ENCODE measurements at places on chromosomes 5 and 9.

DNA sequence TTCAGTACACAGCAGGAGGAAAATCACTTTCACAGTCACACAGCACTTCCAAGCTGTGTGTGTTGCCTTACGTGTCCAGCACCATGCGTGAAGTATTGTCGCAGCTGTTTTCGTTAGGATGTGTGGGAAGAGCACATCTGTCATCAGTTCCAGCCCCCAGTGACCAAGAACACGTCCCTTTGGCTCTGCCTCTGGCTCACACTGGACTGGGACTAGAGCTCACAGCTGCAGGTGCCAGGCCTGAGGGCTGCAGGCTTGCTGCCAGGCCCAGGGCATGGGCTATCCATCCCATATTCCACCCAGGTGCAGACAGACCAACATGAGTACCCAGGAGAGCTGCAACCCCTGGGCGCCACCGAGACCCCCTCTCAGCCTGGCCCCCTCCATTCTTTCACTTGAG is 60.5 kb upstream of the ANKRD33B start:
- DNase-seq: no peak

- DNase-seq: no peak
These were observed 59.2 kb downstream of the TSSK1B start for GRCh38 chr5:113375480-113376060.

DNA sequence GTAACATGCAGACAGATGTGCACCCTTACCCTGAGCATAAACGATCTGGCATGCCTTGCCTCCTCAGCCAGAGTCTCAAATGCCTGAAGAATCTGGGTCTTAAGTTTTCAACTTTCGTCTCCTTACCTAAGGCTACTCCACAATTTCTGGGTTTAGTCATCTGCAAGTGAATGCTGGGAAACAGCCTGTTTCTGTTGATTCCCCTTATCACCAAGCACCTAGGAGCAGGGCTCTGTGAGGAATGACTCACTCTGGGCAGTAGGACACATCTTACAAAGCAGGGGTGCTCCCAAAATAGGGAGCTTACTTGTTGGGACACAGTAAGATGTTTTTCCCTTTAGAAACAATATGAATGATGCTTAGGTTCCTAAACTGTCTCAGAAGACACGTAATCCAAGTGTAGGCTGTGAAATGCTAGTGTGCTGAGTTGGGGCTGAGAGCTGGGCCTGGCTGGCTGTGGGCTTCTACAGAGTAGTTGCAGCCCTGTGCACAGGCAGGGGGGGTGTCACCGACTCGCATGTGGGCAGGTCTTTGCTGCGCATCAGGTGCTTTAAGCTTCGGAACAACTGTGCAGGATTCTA is 58.0 kb downstream of the DAP start:
- DNase-seq: no peak

GRCh38 chr5:157464519-157465171 is 4.6 kb downstream of the NIPAL4 start:
- DNase-seq: no peak

DNA sequence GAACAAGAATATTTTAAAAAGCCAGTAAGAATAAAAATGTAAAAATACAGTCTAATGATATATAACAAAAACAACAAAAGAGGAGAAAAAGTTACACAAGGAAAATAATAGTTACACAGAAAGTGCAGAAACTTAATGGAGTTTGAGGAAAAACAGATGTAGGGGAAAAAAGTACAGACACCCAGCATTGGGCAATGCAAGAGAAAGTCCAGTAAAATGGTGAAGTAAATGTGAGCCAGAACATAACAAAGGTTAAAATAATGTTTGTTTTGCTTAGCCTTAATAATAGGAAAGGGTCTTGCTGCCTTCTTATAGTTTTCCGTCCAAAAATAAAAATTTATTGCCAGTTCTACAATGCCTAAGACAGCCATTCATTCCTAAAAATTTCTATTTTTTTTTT is 364.2 kb downstream of the NNT start:
- DNase-seq: no peak

DNA sequence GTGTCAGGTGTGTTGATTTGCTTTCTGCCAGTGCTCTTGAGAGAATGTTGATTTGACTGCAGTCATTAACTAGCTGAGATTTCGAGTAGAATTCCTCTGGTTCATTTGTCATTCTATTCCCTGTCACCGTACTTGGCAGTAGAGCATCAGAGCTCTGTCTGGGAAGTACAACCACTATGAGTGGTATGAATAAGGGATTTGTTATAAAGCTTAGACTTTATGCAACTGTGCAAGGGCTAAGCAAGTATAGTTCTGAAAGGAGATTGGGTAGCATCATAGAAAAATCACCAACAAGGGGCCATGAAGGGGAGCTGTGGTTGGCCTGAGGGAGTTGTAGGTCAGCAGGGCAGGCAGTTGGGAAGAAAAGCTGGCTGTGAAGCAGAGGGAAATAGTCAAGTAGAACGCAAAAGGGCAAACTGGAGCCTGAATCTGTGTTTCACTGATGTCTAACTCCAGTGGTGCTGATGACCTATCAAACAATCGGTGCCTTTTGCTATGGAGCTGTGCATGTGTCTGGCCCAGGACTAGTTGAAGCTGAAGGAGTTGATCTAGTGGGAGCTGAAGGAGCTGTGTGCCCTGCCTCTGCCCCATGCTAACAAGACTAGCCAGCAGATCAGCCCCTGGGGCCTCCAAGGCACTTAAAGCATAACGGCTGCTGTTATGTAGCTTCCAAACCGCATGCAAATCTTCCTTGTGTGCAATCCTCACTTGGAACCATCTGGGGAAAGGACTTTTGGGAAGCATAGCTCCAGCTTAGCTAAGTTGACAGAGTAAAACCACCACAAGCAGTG is 110.0 kb downstream of the SLC28A3 start:
- DNase-seq: peak; percentile 8

DNA sequence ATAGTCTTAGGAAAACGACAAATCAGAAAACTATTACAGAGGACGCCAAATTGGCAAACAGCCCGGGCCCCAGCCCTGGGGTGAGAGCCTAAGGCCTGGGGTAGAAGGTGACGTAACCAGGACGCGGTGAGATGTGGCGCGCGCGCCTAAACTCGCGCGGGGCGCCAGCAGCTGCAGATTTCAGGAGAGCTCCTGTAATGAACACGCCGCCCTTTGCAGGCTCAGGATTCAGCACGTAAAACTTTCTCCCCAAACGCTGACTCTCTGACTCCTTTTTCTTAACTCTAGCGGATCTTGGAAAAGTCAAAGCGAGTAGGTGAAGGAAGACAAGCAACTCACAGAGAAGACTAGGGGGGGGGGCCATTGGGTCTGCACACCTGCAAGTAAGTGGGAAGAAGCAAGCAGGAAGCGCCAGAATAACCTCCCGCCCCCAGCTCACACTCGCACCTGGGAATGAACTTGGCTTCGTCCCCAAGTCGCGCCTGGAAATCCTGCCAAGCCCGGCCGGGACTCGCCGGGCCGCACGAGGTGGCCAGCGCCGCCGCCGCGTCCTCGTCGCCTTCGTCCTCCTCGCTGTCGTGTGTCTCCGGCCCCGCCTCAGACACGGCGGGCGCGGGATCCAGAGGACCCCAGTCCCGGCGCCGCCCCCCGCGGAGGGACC is 822 bp downstream of the RASEF start:
- no peak for DNase-seq

- DNase-seq: no peak
These were observed 159.6 kb upstream of the SLC12A2 start for GRCh38 chr5:127923804-127924570.

GRCh38 chr5:93603078-93603792 is 20.2 kb downstream of the NR2F1 start:
- DNase-seq: no peak

GRCh38 chr9:69397384-69398214 is 72.6 kb downstream of the ENTREP1 start:
- DNase-seq: peak; percentile 52

GRCh38 chr9:33852216-33852826 is 35.4 kb downstream of the UBE2R2 start:
- peak; percentile 84 for DNase-seq

GRCh38 chr9:129287619-129288305 is 109.7 kb upstream of the IER5L start:
- no peak for DNase-seq

GRCh38 chr9:36787709-36788108 is 215.0 kb downstream of the MELK start:
- DNase-seq: no peak

- no peak for DNase-seq
These were observed 33.0 kb upstream of the NCS1 start for GRCh38 chr9:130139251-130139650.

- no peak for DNase-seq
These were observed 112.8 kb downstream of the GCNT1 start for GRCh38 chr9:76571743-76572146.

GRCh38 chr5:68378204-68378820 is 162.8 kb downstream of the PIK3R1 start:
- DNase-seq: no peak

GRCh38 chr5:7867260-7867659 is 1.6 kb downstream of the FASTKD3 start:
- DNase-seq: no peak

GRCh38 chr5:40046792-40047191 is 622.0 kb upstream of the DAB2 start:
- no peak for DNase-seq

- no peak for DNase-seq
These were observed 222.3 kb downstream of the DMRT2 start for GRCh38 chr9:1272488-1272887.

GRCh38 chr9:101628173-101628572 is 33.4 kb upstream of the PPP3R2 start:
- no peak for DNase-seq

GRCh38 chr9:115845648-115846312 is 307.8 kb upstream of the PAPPA start:
- no peak for DNase-seq

DNA sequence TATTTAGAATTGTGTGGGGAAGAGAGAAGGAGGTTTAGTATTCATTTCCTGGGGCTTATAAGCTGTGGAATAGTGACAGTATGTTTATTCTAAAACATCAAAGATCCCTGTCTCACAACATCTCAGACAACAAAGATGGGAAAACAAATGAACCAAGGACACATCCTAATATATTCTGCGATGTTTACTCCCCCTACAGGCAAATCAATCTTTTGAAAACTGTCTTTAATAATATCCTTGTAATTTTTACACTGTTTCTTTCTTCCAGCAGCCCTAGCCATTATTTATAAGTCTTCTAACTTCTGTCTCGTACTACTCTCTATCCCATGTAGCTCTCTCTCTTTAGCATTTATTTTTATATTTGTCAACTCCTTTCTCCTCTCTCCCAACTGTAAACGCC is 33.5 kb upstream of the TMEM252 start:
- no peak for DNase-seq

GRCh38 chr5:2917524-2917923 is 166.0 kb upstream of the IRX2 start:
- DNase-seq: no peak

DNA sequence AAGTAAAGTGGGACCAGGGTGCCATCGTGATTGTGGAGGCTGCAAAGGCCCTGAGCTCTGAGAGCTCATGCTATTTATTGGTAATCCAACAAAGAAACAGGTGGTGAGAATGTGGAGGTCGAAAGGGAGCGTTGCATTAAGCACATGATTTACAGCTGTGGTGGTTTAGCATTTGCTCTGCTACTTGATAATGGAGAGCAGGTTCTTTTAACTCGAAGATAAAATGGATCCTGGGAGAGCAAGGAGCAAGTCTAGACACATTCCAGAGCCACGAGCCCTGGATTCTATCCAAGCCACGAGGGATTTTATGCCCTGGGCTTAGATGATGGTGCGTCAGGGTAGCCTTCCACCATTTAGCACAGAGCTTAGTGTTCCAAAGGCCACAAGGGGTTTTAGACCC is 1710.1 kb upstream of the CDH9 start:
- no peak for DNase-seq

DNA sequence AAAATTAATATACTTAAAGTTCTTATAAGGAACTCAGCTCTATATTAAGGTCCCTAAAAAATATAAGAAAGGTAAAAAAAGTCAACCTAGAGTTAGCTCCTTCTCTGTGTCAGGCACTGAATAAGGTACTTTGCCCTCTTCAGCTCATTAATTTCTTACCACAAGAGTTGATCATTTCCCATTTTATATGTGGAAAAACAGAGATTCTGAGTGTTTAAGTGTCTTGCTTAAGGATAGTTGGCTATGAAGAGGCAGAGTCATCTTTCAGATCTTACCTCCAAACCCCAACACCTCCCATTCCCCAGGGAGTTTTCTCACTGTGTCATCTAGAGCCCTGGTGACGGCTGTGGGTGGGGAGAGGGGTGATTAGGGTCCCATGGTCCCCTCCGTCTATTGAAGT is 40.6 kb downstream of the INSYN2B start:
- no peak for DNase-seq

DNA sequence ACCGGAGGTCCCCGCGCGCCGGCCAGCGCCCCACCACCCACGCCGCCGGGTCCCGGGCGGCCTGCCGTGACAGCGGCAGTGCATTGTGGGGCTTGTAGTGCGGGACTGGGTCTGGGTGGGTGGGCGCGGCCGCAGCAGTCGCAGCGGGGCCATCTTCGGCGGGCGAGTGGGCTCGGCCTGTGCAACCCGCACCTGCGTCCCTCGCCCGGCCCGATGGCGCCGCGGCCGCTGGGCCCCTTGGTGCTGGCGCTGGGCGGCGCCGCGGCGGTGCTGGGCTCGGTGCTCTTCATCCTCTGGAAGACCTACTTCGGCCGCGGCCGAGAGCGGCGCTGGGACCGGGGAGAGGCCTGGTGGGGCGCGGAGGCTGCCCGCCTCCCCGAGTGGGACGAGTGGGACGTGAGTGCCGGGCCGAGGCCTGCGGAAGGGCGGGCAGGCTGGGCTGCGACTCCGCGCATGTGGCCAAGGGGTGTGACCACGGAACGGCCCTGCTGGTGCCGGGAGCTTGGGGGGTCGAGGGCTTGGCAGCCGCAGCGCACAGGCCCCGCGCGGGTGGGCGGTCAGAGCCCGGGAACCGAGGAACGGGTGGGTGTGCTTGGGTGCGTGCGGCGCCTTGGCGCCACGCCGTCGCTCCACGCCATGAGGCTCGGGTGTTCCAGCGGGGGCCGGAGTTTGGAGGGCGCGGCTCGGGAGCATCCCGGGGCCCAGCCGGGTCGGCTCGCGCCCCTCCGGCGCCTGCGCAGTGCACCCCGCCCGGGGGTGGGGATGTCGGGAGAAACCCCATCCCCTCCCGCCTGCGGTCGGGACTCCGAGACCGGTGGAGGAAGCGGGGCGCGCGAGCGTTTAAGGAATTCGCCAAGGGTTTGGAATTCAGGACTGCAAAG is at the start of gene ARL10:
Gene ARL10 (plus strand): TSS at position 137 of the 881 bp plus-strand sequence. CDS start 77 bp downstream, at position 214.
- DNase-seq: peak; percentile 31

DNA sequence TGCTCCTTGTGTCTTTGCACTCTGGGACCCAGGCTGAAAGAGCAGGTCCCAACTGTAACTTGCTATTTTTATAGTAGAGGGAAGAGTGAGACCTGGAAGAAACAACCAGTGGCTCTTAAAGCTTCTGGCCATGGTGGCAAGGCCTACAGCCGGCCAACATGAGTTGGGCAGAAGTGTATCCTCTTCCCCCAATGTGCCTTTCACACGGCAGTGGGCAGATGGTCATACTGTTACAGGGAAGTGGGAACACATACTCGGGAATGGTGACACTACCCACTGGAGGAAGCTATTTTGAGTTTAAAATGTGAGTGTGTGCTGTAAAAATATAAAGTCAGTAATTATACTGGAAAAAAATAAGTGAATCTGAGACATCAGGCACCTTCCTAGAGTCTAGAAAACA is 116.0 kb downstream of the MVB12B start:
- DNase-seq: no peak
